ENCODE measurements at places on chromosomes 2 and 18.
A peak's percentile ranks its signal among the peaks of the same experiment; 100 is the strongest.

DNA sequence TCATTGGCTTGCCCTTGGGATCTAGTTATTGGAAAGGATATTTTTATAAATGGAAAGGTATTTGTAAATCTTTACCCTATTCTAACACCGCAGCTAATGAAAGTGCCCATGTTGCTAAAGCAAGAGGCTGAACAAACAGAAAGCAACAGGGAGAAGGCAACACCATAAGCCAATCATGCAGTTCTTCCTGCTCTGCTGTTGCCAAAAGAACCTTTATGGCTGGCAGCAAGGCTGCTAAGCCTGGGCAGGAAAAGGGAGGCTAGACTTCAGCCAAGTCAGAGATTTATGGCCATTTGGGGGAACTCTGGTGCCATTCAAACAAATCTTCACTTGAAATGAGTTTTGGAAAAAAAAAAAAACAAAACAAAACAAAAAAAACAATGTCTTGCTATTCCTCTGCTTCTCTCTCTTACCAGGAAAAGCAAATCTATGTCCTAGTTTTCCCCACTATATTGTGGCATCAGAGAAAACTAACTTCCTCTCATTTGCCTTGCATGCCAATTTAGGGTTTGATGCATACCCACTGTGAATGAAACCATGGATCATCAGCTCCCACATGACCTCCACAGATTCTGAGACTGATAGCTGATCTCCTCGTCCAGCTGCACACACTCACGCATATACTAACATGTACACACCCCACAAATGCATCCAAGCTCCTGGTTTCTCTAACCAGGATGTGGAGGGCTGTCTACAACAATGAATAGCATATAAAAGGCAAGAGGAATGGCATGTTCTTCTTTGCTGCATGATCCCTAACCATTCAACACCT lies 179.3 kb downstream of the C1D start:
- DNase-seq, result no peak

- peak; percentile 82 for DNase-seq
Measured at GRCh38 chr2:37365669-37366068, 21.2 kb downstream of the QPCT start.

DNA sequence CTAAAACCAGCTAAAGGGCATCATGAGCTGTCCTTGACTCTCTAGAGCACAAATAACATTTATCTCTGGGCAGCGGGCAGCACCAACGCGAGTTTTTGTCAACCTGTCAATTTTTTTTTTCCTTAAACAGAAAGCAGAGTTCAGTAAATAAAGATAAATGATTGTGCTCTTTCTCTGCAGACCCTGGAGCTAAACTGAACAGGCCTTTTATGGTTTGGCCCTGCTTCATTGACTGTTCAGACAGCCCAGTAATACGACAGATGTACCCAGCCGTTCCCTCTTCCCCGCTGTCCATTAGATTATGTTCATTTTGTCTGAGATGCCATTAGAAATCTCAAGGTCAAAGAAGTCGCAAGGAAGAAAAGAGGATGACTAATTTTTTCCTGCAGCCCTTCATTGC lies 280.5 kb upstream of the PIK3C3 start:
- DNase-seq, result no peak

GRCh38 chr2:145975406-145975805 lies 1455.5 kb upstream of the ZEB2 start:
- DNase-seq, result no peak

- no peak for DNase-seq
Measured at GRCh38 chr2:187302116-187302515, 145.9 kb downstream of the CALCRL start.

DNA sequence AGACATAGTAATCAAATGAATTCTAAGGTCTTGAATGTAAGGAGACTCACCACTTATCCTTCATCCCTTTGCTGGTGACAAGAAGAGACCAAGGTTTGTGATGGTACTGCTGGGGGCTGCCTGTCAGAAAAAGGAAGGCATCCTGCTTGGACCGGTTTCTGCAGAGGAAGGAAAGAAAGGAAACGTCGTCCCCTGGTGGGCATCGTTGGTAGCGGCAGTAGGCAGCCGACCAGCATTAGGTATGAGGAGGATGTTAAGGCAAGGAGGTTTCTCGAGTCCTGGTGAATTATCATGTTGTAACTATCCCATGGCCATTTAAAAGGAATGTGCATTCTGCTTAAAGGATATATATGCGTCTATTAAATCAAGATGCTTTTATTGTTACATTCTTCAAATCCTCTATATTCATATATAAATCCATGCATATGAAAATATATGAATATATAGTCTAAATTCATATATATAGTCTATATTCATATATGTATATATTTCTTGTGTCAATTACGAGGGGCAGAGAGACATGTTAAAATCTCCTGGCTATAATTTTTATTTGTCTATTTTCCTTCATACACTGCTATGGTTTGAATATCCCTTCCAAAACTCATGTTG lies 94.4 kb upstream of the TGFA start:
- peak; percentile 43 for DNase-seq

DNA sequence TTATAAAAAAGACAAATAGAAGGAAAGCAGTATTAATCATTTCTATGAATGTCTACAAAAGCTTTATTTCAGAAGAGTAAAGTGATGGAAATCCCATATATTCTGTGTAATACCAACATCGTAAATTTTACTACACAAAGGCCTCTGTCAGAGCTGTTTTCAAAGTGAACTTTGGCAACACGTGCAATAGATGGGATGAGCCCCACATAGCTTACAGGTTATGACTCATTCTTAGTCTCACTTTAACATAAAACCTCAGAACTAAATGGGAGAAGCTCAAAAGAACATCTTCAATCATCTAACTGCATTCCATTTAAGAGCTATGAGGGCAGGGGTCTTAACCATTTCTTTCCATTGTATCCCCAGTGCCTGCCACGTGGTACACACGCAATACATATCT lies 11.5 kb downstream of the VPS4B start:
- peak; percentile 38 for DNase-seq
